ENCODE measurements at places on chromosomes 13 and 19.

- DNase-seq = no peak
Observed at GRCh38 chr13:80101040-80101439, 239.9 kb downstream of the SPRY2 start.

DNA sequence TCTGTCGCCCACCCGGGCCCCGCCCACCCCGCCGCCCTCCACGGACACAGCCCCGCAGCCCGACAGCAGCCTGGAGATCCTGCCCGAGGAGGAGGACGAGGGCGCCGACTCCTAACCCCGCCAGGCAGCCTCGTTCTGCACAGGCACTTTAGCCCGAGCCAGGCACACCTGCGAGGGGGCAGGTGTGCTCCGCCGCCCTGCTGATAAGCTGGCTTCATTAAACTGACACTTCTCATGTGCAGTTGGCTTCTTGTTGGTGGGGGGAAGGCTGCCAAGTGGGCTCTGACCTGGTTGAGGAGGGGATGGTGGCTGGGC lies 8.2 kb downstream of the IL4I1 start:
- DNase-seq = no peak

DNA sequence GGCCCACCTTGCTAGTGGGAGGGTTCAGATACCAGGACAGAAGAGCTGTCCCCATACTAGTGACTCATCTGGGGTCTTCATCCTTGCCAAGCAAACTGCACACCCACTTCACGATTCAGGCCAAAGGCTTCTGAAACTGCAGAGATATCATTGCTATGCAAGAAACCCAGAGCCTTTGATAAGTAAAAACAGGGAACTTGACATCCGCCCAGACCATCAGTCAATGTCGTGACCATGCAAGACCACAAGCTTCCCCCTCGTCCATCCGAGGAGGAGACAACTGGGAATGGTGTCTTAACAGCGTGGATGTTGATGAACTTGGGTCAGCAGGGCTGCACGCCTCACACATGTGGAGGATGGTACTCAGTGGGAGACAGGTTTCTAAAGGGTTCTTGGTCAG lies 58.0 kb downstream of the ABCC4 start:
- DNase-seq = no peak

DNA sequence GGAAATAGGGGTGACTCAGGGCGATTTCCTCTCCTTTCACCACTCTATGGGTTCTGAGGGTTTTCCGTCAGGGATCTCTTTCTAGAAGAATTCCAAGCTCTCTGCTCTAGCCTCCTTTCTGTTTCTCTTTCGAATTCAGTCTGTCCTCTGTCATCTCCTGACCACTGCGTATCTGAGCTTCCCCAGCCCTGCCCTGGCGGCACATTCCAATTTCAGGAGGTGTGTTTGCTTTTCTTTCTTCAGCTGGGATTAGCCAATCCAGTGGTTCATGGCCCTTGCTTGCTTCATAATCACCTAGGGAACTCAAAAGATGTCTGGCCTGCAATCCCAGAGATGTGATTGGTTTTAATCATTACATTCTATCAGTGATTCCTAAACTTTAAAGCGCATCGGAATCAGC lies 9.4 kb downstream of the IFNL2 start:
- DNase-seq = no peak

- DNase-seq = peak; percentile 71
Observed at GRCh38 chr13:50080911-50081678, 65.9 kb downstream of the KCNRG start.

DNA sequence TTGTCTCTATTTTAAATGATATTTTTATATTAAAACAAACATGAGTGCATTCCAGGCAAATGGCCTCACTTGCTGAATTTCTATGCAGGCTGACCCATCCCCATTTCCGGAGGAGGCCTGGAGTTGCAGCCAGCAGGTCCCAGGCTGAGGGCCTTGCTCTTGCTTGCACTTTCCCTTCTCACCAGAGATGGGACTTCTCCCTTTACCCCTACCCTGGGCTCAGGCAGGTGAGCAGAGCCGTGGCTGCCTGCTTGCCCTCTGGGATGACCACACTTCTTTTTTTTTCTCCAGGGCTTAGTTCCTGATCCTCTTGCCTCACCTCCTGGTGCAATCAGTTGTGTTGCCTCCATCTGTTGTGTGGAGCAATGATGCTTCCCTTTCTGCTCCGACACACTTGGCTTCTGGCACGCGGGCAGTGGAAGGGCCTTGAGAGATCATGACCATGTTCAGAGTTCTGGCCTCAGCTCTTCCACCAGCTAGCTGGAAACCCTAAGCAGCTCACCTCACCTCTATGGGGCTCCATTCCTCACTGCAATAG lies 11.1 kb upstream of the OLFM4 start:
- DNase-seq = no peak

DNA sequence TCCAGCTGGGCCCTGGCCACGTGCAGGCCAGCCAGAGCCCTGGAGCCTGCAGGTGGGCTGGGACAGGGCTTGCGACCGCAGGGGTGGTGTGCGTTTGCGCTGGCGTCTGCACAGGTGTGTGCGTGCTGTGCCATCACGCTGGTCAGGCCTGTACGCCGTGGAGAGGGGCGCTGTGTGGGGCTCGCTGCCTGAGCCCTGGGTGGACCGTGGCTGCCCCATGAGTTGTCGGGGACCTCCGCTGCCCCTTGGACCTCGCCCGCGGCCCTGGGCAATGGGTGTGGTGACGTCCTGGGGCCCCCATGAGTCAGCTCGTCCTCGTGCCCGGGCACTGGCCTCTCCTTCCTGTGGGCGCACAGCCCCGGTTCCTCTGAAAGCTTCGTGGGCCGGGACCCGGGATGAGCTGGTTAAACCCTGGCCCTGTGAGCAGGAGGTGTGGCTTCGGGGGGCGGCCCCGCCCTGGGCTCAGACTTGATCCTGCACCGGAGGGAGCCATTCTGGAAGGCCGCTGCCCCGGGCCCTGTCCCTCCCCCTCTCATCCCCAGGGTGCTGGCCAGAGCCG lies 6.8 kb downstream of the CSNK1G2 start:
- no peak for DNase-seq

- DNase-seq = no peak
Observed at GRCh38 chr13:80860845-80861244, 519.9 kb upstream of the SPRY2 start.

DNA sequence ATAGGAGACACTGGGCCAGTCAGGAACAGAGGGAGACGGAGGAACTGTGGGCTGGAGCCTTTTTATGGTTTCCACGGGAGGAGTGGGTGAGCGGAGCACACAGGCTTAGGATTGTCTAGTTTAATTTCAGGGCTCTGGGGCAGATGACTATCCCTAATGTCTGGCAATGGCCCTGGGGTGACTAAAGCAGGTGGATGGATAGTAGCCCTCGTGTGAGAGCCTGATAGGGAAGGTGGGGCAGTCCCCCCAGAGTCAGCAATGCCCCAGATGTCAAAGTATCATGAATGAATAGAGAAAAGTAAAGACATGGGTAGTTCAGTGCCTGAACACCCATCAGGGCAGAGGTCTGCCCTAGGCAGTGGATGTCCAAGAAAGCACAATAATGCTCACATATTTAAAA lies 94.2 kb downstream of the ZDHHC20 start:
- DNase-seq = no peak

- DNase-seq = no peak
Observed at GRCh38 chr13:24261566-24261965, 47.8 kb upstream of the C1QTNF9 start.

GRCh38 chr19:43562698-43563241 lies 12.6 kb downstream of the XRCC1 start:
- no peak for DNase-seq

DNA sequence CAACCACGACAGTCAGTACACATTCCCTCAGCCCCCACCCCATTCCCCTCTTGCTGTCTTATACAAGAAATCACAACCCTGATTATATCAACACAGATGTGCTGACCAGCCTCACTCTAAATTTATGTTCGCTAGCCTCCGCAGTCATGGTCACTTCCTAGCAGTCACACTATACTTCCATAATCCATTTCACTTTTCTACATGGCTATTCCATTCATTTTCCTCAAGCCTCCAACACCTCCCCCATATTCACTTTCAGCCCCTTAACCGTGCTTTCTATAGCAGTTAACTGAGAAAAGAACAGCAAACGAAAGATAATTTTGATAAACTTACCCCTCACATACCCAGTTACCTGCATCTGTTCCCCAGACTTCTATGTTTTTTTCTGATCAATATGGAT lies 8.4 kb downstream of the LSM14A start:
- no peak for DNase-seq

- DNase-seq = no peak
Observed at GRCh38 chr19:47209319-47210179, 21.4 kb downstream of the BBC3 start.

- no peak for DNase-seq
Observed at GRCh38 chr13:108795841-108796240, 166.4 kb downstream of the MYO16 start.

- no peak for DNase-seq
Observed at GRCh38 chr13:27924529-27925141, 4.8 kb downstream of the PDX1 start.

GRCh38 chr19:54677217-54677616 lies 14.4 kb downstream of the LILRB4 start:
- DNase-seq = no peak

- no peak for DNase-seq
Observed at GRCh38 chr19:35495107-35496064, 5.1 kb upstream of the KRTDAP start.

DNA sequence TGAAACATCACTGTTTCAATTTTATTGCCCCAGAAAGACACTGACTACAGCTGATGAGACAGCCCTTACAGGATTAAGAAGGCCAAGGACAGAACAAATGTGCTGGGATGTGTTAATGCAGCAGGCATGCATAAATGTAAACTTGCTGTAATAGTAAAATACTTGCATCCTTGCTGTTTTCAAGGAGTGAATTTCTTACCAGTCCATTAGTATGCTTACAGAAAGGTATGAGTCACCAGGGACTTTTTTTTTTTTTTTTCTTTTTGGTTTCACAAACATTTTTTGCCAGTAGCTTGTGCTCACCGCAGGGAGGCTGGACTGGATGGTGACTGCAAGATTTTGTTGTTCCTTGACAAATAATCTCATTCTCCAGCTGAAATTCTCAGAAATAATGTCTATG lies 55.1 kb downstream of the GPR180 start:
- DNase-seq = no peak

GRCh38 chr13:91659256-91660075 lies 261.0 kb downstream of the GPC5 start:
- DNase-seq = no peak

- DNase-seq = no peak
Observed at GRCh38 chr13:32781906-32782305, 195.7 kb downstream of the PDS5B start.

GRCh38 chr13:42968906-42969305 lies 23.1 kb downstream of the EPSTI1 start:
- no peak for DNase-seq

DNA sequence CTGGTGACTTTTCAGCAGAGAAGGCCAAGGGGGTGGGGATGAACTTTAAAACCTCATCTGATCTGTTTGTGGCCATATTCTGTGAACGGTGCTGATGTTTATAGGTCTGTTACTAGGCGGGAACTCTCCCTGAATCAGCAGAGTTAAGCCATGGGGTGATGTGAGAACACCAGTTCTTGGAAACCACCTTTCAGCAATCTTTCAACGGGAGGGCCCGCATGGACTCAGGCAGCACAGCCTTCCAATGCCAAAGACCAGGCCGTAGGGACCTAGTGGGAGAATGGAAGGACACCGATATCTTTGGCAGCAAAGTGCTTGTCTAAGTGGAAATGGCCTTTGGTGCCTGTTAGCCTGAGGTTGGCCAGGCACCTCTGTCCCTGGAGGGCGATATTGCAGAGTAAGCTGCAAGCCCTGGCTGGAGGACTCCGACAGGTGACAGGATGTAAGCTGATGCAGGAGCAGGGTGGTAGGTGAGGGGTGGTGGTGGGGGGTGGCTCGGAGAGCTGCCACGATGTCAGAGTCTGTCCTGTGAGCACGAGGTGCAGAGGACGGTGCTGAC lies 57.0 kb downstream of the ERCC5 start:
- DNase-seq = no peak

- no peak for DNase-seq
Observed at GRCh38 chr13:94233401-94233800, 246.1 kb downstream of the DCT start.

DNA sequence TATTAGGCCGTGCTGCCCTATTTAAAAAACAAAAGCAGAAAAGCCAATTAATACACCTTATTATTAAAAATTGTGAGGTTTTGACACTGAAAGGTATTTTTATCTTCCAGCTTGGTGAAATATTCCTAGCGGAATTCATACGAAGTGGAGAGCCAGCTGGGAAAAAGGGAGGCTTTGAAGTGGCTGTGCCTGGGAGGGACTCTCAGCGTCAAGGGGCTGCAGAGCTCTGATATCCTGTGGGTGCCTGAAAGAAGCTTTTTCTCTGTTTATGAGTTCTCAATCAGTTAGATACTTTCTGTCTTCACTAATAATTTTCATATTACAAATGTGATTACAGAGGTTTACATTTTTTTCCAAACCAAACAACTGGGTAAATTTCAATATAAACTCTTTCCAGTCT lies 140.2 kb upstream of the MIR17HG start:
- no peak for DNase-seq

- no peak for DNase-seq
Observed at GRCh38 chr19:29845574-29846176, 33.9 kb downstream of the CCNE1 start.

DNA sequence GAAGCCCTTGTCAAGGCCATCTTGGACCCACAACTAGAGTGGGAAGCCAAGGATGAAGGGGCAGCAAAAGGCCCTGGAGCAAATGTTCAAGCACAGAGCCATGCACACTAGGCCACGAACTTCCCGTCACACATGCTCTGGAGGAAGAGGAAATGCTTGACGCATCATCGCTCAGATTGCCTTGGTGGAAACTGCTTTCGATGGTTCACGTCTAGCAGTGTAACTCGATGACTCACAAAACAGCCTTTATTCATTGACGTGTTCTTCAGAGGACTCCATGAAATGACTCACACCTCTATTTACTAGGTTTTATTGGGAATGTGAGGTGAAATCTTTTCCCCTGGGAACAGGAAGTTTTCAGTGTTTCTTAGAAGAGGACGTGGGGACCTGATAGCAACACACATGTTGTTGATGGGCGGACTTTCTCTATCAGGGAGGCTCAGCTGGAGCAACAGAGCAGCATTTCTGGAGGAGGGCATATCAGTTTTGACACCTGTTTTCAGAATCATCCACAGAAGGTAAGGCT lies 79.8 kb upstream of the FLT1 start:
- no peak for DNase-seq

- DNase-seq = no peak
Observed at GRCh38 chr13:95697052-95697680, 20.2 kb downstream of the DNAJC3 start.

DNA sequence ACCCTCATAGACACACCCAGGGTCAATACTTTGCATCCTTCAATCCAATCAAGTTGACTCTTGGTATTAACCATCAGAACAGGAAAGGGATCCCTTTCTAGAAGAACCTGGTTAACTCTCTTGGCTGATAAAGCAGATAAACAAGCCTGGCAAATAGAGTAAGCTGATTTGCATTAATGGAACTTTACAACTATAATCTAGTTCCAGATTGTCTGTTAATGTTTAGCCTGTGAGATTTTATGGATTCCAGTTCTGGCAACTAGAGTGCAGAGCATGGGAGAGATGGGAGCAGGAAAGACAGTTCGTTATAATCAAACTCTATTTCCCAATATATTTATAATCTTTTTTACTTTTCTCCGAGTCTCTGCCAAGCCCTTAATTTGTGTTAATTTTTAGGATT lies 272.6 kb upstream of the KLHL1 start:
- no peak for DNase-seq

Measured in spinal cord (tissue), 10 donors.